Activated CD4-positive, alpha-beta T cell treated with anti-CD3 and anti-CD28 coated beads, Interleukin-2, amount 50 U/mL, for 48 hours (primary cell): ENCODE measurements at places on chromosomes 6 and 20.

- DNase-seq = no peak
Observed at GRCh38 chr6:53857318-53858094, 62.7 kb downstream of the LRRC1 start.

GRCh38 chr6:10779076-10779475 lies 31.5 kb downstream of the TMEM14B start:
- DNase-seq = no peak

DNA sequence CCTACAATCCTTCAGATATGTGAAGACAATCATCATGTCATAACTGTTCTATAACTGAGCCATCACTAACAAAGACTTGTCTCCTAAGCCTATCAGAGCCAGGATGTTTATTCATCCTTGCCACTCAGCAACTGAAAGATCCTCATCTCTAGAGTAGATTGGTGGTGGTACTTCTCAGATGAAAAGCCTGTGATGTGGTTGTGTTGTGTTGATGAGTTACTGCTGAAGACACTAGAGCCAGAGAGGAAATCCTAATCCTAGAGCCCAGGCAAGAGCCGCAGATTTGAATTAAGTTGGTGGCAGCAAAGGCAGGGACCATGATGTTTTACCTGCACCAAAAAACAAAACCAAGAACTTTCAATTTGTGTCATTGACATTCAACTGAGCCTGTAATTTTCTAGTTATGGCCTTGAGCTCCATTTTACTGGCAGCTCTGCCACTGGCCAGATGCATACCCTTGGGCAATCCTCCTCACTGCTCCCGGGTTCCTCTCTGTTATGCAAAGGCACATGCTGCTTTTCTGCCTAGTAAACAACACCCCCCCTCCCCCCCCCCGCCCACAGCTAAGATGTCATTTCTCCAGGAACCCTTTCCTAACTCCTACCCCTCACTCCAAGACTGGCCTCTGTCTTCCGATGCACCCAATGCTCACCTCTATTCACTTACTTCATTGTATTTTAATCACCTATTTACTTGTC lies 50.2 kb upstream of the REV3L start:
- DNase-seq = peak; percentile 21

DNA sequence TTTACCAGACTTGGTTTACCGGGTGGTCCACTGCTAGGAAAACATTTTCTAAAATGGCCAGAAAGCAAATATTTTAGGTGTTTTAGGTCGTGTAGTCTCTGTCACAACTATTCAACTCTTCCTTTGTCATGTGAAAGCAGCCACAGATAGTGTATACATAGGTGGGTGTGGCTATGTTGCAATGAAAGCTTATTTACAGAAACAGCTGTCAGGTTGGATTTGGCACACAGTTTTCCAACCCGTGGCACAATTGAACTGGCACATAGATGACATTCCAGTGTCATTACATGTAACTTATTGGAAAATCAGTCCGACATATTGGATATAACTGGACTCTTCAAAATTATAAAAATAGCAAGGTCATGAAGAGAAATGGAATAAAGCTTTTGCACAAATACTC lies 68.9 kb upstream of the KCNQ5 start:
- DNase-seq = no peak

DNA sequence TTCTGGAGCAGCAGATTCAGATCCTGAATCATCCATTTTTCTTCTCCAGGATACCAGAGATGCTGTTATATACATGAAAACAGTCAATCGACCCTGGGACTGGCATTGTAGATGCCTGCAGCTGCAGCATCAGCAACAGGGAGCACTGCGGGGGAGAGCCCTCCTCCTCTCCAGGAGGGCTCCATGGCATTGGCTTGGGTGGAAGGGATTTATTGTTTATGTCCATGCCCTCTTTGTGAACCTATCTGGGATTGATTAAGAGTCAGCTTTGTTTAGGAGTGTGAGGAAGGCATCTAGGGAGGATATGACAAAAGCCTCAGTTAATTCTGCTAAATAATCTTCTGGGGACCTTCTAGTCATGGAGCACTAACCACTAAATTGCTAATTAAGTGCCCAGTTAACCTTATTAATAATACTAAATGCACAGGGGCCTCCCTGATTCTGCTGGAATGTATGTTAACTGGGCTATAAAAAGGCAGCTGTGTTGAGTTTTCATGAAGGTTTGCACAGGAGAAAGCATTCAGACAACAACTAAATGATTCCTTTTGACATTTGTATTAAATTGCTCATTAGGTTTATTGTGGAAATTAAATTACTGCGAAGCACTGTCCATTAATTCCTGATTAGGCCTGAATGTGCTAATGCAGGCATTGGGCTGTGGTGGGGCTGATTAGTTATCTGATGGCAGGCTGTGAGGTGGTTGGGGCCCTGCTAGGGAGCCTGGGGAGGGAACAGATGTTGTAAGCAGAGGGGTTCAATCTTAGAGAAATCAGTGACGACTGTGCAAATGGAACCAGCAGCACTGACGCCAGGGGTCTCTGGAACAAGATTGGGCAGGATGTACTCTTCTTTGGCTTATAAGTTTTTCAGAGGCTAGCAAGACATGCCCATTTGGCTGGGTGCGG lies 57.6 kb downstream of the IMPG1 start:
- DNase-seq = no peak

- no peak for DNase-seq
Observed at GRCh38 chr6:135522965-135523692, 25.6 kb upstream of the AHI1 start.

DNA sequence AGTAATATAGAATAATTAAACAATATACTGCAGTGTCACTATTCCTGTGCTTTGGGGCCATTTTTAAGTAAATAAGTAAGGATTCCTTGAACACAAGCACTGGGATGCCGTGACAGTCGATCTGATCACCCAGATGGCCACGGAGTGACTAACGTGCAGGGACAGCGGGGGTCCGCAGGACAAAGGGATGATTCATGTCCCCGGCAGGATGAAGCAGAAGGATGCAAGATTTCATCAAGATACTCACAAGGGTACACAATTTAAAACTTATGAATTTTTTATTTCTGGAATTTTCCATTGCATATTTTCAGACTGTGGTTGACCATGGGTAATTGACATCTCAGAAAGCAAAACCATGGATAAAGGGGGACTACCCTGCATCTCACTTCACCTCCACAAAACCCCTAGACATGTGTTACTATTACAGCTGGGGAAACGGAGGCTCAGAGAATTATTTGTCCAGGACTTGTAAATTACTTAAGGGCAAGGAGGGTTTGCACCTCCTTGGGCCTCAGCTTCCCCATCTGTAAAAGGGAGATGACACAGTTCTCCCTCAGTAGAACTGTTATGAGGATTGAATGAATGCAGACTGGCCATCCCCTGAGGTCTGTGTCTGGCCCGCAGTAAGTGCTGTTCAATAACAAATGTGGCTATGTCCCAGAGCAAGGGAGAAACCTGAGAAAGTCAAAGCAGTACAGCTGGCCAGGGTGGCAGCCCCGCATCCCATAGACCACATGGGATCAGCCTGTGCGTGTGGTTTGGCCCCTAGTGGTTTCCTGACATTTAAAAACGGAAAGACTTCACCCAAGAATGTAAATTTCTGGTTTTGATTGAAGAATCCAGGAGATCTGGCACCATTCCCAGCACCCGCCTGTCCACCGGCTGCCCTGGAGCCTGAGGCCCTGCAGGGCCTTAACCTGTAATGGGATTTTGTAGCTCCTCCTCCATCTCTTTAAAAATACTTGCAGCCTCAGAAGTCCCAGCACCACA lies 235.5 kb downstream of the BMP7 start:
- no peak for DNase-seq

DNA sequence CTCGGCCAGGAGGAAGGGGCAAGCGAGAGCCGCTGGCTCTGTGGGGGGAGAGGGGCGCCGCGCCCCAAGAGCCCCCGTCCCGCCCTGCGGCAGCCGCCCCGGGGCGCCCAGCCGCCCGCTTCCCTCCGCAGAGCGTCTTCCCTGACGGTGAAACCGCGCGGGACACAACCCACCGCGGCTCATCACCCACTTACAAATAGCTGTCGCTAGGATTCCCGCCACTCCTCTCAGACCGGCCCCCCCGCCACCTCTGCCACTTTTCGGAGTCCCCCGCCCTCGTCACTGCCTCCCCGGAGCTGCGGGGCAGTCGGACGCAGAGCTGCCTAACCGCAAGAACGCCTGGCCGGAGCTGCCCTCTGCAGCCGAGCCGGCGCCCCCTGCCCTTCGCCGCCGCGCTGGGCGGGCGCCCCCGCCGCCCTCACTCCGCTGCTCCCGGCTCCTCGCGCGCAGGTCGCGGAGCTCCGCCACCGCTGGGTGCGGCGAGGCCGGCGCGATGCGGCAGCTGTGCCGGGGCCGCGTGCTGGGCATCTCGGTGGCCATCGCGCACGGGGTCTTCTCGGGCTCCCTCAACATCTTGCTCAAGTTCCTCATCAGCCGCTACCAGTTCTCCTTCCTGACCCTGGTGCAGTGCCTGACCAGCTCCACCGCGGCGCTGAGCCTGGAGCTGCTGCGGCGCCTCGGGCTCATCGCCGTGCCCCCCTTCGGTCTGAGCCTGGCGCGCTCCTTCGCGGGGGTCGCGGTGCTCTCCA lies at the start of gene SLC35D3:
TSS of gene SLC35D3 (plus strand) at position 366 of the 749 bp plus-strand sequence. CDS start at position 494, 128 bp downstream.
- peak; percentile 29 for DNase-seq

DNA sequence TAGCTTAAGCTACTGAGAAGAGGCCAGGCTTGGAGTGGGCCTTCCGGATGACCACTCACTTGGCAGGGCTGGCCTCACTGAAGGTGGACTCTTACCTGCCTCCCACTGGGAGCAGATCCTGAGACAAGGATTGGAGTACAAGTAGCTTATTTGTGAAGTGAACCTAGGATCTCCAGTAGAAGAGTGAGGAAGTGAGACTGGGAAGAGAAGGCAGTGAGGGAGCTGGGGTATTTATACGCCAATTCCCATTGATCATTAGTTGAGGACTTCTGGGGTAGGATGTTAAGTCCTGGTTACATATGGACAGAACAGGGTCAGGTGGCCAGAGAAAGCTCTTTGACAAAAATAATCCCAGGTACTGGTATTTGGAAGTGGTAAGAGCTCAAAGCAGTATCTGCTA lies 32.3 kb upstream of the RNF24 start:
- no peak for DNase-seq

GRCh38 chr6:18496462-18496861 lies 109.3 kb downstream of the RNF144B start:
- DNase-seq = no peak

GRCh38 chr20:46999801-47000465 lies 105.3 kb downstream of the EYA2 start:
- no peak for DNase-seq

DNA sequence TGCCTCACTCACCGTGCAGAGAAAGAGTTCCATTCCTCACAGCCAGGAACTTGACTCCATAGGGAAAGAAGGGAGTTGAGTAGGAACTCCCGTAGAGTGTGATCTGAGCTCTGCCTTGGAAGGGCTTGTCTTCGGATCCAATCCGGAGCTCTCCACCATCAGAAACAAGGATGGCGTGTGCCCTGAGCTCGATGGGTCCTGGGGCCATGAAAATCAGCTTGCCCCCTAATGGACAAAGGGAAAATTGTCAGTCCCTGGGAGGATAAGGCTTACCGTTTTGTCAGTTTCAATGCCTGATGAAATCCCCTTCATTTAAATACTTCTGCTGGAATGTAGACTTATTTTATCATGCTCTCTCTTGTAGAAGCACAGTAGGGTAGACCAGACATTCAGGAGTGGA lies 153.3 kb downstream of the PKHD1 start:
- DNase-seq = no peak

- DNase-seq = no peak
Observed at GRCh38 chr6:80163754-80164187, 57.3 kb downstream of the BCKDHB start.

DNA sequence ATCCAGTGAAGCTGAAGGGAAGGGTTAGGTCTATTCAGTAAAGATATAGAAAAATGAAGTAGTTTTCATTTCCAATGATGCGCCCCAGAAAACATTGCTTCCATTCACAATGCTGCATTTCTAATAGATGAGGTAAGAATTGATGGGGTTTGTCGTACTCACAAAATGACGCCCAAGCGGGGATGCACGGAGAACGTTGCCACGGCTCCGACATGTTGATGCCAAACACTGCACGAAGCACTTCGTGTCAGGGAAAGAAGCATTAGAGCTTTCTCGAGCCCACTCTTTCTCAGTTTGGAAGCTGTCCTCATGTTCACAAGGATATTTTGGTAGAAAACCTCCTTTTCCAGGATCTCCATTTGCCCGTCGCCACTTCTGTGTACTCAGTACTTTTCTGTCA lies 21.6 kb upstream of the MAFB start:
- DNase-seq = no peak

DNA sequence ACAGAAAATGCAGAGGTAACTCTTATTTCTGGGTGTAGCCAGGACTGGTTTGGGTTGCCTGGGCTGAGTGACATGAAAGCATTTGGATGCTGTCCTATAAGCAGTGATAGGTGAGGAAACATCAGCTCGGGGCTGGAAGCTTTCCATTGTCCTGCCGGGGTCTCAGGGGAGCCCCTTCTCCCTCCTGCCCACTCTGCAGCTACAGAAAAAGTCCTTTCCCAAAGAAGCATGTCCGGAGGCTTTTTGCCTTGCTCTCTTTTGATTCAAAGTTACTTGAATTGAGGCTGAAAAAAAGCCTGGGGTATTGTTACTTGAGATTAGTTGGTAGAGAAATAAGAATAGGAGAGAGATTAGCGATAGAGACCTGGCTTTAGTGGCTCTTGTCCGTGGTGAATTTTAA lies 90.7 kb upstream of the ZNFX1 start:
- no peak for DNase-seq
